ENCODE measurements at places on chromosomes 1 and 21.
A peak's percentile ranks its signal among the peaks of the same experiment; 100 is the strongest.

- no peak for DNase-seq
These were observed 71.4 kb upstream of the PAPPA2 start for GRCh38 chr1:176391621-176392020.

DNA sequence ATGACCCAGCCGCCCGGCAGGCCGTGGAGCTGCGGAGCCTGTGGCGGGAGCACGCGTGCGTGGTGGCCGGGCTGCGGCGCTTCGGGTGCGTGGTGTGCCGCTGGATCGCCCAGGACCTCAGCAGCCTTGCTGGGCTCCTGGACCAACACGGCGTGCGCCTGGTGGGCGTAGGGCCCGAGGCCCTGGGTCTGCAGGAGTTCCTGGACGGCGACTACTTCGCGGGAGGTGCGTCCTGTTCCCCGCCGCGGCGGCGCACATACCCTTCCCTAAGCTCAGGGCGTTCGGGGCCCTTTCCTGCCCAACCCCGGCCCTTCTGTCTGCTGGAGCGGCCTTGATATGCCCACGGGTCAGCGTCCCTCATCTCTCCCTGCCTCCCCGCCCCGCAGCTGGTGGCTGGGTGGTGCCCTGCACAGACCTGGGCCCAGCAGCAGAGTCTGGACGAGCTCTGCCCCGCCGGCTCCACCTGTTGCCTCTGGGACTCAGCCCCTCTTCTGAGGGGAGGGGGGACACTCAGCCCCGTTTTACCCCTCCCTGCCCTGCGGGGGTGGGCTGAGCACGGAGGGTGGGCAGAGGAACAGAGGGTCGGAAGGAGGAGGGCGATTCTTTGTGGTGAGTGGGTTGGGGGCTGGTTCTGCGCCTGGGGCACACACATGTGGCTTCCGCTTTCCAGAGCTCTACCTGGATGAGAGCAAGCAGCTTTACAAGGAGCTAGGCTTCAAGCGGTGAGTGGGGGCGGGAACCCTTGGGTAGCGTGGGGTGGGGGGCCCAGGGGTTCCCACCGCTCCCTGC lies 688 bp downstream of the PRXL2B start:
- peak; percentile 17 for DNase-seq

DNA sequence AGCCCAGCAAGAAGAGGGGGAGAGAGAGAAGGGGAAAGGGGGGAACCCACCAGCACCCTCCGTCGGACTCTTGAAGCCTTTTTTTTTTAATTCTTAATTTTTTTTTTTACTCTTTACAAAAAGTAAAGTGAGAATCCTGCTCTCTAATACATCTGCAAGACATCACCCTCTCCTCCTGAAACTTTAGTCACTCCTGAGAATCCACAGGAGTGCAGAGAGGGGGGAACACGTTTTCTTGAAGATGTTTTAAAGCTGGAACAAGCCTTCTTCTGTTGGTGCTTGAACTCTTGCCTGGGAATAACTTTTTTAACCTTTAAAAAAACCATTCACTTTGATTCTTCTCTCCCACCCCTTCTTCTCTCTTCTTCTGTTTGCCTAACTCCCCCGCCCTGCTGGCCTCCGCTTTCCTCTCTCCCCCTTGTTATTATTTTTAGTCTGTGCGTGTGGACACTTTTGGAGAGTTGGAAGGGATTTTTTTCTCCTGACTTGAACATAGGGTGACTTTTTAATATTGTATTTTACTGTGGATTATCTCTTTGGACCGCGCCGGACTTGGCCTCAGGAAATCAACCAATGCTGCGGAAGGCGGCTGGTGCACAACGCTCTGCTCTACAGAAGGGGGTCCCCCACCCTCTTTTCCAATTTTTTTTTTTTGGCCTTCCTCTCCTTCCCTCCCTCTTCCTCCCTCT lies 383 bp upstream of the PRRX1 start:
- no peak for DNase-seq

DNA sequence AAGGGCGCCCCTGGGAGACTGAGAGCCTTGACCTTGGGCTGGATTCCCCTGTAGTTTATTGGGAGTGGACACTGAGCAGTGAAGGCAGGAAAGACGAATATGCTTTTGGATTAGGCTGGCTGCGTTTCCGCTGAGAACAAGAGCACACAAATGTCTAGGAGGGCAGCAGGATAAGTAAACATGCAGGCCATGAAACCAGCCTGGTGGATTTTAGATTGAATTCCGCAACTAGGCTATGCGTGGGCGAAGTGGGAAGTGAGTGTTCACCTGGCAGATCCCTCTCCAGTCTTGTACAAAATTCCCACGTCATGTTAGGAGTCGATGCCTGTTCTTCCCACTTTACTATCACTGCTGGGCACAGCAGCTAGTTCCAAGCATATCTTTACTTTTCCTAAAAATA lies 21.4 kb upstream of the KCNJ6 start:
- no peak for DNase-seq

GRCh38 chr1:64967381-64967780 lies 1.0 kb upstream of the JAK1 start:
- no peak for DNase-seq

- DNase-seq: no peak
These were observed 58.3 kb upstream of the ACTRT2 start for GRCh38 chr1:2962946-2963345.

DNA sequence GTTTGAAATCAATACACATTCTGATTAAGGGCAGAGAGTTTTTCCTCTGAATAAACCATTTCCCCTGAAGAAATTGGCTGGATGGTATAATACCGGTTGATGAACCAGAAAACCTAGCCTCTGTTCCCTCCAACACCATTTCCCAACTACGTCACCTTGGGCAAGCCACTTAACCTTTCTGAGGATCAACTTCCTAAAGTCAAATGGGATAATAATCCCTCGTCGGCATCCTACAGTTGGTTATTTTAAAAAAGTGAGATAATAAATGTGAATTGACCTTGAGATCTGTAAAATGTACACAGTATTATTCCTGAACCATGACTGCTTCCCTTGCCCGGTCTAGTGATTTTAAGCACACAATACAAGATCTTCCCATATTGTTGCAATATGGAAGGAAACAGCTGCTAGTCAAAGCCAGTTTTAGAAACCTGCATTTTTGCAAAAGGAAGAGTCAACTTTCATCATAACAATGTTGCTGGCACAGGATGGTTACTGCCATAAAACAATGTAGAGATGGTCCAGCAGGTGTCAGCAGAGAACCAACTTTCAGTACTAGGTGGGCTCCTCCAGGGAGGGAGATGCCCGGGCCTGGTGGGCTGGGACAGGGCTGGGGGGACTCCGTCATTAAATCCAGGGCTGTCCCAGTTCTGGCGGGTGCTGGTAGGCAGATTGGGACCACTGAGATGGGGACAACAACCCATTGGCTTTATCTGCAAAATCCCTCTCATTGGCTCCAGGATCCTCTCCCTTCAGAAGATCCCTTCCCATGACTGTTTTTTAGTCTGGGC lies 5.2 kb upstream of the HLX start:
- no peak for DNase-seq

- no peak for DNase-seq
These were observed 87.8 kb upstream of the USP24 start for GRCh38 chr1:55302972-55303371.

GRCh38 chr1:241902391-241903065 lies 54.5 kb downstream of the EXO1 start:
- no peak for DNase-seq

- peak; percentile 58 for DNase-seq
These were observed 27.2 kb downstream of the XCL1 start for GRCh38 chr1:168603501-168604110.

- no peak for DNase-seq
These were observed 67.3 kb downstream of the LAMC1 start for GRCh38 chr1:183090391-183091006.

GRCh38 chr21:21003701-21004100 lies 5.5 kb downstream of the NCAM2 start:
- DNase-seq: no peak

DNA sequence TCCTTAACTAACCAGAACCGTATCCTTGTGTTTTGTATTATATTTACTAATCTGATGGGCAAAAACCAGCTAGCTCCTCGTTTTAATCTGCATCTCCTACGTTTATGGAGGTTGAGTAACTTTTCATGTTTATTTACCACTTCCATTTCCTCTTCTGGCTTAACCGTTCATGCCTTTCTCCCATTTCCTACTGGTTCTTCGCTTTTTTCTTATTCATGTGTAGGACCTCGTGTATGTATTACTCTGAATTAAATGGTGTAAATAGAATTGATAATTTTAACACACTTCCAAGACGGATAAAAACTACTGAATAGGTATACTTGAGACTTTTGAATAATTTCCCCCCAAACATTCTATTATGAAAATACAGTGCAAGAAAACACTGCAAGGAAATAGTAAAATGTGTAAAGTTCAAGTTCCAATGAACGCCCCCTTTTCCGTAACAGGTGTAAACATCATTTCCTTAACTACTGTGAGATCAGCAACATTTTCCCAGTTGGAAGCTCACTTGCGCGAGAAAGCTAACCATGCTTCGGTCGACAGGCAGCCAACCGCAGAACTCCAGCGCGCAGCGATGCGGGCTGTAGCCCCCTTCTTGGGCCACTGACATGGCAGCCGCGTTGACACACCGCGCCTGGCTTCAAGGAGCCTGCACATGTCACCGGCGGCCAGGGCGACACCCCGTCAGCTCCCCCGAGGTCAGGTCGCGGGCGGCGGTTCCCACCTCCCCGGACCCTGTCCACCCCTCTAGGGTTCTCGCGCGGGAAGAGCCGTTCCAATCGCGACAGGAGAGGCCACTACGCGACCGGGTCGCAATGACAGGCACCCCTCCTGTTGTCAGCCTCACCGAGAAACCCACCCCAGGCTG lies 816 bp downstream of the EDEM3 start:
- peak; percentile 24 for DNase-seq

GRCh38 chr21:45457161-45457831 lies 52.3 kb downstream of the COL18A1 start:
- no peak for DNase-seq

- DNase-seq: no peak
These were observed 64.0 kb downstream of the LHX8 start for GRCh38 chr1:75198163-75198562.

DNA sequence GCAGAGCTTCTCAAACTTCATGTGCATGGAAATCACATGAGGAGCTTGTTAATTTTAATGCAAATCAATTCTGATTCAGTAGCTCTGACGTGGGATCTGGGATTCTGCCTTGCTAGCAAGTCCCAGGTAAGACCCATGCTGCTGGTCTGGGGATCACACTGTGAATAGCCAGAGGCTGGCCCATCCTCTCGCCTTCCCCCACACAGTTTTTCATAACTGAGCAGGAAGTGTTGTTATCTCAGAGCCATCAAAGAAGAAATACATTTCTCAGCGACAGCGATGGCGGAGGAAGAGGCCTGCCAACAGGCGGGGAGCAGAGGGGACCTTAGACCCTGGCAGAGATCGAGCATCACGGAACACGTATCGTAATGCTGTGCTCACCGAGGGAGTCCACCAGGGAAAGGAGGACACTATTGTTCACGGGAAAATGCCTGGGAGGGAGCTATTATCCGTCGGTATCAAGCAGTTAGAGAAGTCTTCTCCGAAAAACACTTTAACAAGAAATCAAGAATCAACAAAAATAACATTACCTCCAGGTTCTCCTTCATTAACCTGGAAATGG lies 268.9 kb upstream of the TMEM51 start:
- no peak for DNase-seq

- DNase-seq: no peak
These were observed 738.0 kb downstream of the PTPRU start for GRCh38 chr1:29974316-29974724.

DNA sequence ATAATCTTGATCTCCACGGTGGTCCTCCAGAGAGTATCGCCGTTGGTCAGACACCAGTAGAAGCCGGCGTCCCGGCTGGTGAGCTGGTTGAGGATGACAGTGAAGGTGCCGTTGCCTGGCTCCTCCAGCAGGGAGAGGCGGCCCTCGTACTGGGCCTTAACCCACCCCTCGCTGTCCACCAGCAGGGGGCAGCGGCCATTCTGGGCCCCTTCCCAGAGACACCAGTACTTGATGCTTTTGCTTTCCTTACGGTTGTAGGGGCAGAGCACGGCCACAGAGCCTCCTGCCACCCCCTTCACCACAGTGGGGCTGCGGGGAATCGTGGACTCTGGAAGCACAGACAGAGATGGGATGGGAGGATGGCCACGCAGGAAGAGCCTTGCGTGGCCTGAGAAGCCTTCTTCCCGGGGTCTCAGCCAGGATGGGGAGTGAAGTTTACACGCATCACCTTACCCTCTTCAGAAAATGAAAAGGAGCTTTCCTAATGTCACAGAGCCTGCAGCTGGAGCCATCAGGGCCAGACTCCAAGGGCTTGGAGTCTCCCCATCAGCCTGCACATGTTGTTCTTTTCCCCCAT lies 10.7 kb downstream of the PIGR start:
- DNase-seq: peak; percentile 41

DNA sequence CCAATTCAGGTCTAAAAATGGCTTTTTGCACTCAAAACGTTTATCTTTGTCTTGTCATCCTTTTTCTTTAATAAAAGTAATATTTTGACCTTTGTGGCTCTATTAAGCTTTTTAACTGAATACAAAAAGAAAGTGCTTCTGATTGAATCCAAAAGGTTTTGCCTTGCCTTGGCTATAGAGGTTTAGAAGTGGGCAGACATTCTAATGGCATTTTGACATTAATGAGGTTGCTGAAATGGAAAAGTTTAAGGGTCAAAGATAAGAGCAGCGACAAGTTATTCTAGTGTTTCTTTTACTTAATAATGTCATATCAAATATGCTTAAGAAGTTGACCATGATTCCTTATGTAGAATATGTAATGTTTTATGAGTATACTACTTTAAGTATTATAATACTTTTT lies 120.2 kb downstream of the ADGRL2 start:
- DNase-seq: no peak

DNA sequence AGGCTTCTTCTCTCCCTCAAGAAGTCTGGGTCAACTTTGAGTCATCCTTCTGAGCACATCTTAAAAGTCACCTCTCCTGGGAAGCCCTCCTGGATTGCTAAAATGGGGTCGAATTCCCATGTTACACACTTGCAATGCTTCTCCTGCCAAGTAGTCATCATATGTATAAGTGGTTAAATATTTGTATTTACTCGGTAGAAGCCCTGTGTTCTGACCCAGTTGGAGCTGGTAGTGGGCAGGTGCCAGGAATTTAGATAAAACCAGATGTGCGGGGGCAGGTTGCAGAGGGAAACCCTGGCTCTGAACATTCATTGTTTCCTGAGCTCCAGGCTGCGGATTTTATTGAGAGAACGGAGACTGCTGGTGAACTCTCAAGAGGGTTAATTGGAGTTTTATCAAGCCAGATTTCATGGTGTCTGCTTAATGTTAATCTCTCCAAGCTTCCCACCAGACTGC lies 52.8 kb upstream of the RPL11 start:
- no peak for DNase-seq

DNA sequence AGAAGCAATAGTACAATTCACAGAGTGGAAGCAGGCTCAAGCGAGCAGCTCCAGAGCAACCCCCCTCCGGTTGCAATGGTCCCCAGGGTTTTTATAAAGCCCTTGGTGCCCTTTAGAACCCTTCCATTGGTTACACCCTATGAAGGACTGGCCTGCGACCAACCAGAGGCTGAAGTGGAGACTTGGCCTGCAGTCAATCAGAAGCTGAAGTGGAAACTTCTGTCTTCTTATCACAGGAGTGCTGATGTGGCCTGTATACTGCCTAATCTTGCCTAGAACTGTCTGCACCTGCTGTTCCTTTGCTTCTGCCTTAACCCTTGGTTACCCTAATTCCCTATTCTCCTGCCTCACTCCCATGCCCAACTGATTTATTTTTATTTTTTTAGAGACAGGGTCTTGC lies 15.4 kb upstream of the FRRS1 start:
- DNase-seq: no peak

GRCh38 chr1:172971241-172971640 lies 79.5 kb downstream of the TNFSF18 start:
- no peak for DNase-seq

Measured in activated T-cell treated with anti-CD3 and anti-CD28 coated beads for 1 hour (primary cell).